ENCODE measurements at places on chromosomes 16 and 17.
A peak's percentile ranks its signal among the peaks of the same experiment; 100 is the strongest.

- DNase-seq: no peak
Measured at GRCh38 chr17:4544951-4545216, 10.3 kb downstream of the MYBBP1A start.

GRCh38 chr17:1260770-1261161, 9.5 kb upstream of the BHLHA9 start:
- DNase-seq: no peak

DNA sequence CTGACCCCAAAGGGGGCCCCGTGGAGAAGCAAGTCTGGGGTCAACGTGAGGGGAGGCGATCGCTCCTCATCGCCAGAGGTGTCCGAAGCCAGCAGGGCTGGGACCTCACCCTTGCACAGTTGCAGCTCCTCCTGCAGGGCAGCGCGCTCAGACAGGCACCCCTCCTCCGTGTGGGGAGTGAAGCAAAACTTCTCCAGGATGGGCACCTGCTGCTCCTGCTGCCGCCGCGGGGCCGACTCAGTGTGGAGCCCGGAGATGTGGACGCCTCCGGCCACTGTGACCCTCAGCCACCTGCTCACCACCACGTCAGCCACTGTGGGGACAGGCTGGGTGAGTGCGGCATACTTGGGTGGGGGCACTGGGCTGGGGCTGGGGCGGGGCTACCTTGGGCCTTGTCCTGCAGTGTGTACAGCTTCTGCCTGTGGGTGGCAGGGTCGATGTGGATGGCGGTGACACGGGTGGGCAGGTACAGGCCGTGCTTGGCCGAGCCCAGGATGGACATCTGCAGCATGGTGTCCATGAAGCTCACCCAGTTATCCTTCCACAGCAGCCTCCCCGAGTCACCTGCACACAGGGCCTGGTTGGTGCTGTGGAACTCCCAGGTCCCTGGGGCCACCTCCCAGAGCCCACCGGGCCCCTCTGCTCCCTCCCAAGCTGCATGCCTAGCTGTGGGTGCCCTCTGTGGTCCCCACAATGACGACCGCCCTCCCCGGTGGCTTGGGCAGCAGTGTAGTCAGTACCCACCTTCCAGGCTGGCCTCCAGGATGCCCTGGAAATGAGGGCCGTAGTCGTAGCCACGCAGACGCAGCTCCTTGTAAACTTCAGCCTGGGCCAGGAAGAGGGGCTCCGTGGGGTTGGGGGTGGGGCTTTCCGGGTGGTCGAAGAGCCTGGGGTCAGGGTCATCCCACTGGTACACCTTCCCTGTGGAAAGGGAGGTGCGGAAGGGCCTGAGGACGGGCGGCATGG, 10.8 kb downstream of the FASN start:
- DNase-seq: no peak

DNA sequence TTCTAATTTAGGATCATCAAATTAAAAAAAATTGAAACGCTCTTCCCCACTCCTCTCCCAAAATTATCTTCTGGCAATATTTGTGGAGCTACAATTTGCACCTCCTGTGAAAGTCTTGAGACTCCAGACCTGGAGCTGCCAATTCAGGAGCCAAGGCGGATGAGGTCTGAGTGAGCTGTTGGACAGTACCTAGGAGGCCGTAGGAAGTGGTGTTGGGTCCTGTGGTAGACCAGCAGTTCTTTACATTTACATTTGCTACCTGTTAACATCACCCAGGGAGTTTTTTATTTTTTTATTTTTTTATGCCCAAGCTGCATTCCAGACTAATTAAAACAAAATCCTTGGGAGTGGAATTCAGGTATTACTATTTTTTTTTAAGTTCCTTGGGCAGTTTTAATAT, 271.0 kb downstream of the PHKB start:
- no peak for DNase-seq

DNA sequence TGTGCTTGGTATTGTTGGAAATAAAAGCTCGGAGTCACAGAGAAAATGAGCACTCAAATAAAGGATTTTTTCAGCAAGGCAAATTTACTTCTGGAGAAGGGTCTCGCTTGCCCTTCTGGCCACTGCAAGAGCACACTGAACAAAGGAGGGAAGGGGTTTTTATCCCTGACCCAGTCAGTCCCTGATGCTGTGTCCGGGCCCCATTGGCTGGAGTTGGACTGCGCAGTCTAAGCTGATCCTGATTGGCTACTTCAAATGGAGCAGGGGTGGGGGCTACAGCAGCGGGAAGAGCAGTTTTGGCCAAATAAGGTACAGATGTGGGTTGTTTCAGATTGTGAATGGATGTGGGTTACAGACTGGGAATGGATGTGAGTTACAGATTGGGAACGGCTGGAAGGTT, 4.3 kb upstream of the NLRP1 start:
- DNase-seq: no peak

GRCh38 chr17:81398176-81398831, 3.0 kb downstream of the BAHCC1 start:
- DNase-seq: no peak

DNA sequence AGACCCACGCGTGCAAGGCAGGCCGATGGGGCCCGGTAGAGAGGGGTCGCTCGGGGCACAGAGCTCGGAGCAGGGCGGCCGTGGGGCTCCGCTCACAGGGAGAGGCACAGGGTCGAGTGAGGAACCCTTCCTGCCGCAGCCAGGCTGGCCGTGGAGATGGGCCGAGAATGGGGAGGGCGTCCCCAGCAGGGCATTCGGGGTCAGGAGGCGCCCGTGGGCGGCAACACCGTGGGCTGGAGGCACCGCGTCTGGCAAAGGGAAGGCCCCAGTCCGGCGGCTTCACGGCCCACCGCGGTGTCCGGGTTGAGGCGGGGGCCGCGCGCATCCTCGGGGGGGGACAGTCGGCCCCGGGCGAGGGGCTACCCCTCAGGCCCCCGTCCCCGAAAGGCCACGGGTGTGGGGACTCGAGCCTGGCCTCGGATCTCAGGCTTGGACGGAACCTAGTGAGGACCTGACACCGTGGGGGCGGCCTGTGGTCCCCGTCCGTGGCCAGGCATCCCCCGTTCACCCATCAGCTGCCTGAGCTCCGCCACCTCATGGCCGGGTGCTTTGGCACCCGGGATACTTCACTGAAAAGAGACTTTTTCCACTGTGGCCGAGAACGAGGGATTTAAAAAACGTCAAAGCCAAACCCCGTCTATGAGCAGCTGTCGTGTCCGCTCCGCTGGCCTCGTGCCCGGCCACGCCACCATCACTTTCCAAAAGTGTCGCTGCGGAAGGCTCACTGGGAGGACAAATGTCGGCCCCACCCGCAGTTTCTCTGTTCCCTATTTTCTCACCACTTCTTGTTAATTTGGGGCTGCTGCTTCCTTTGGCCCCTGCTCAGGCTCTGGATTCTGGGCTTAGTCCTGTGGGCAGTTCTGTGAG, 73.6 kb downstream of the METRNL start:
- DNase-seq: no peak

- DNase-seq: no peak
Measured at GRCh38 chr16:54957403-54958166, 26.9 kb downstream of the IRX5 start.

GRCh38 chr16:84957192-84957591, 54.1 kb downstream of the ZDHHC7 start:
- no peak for DNase-seq

DNA sequence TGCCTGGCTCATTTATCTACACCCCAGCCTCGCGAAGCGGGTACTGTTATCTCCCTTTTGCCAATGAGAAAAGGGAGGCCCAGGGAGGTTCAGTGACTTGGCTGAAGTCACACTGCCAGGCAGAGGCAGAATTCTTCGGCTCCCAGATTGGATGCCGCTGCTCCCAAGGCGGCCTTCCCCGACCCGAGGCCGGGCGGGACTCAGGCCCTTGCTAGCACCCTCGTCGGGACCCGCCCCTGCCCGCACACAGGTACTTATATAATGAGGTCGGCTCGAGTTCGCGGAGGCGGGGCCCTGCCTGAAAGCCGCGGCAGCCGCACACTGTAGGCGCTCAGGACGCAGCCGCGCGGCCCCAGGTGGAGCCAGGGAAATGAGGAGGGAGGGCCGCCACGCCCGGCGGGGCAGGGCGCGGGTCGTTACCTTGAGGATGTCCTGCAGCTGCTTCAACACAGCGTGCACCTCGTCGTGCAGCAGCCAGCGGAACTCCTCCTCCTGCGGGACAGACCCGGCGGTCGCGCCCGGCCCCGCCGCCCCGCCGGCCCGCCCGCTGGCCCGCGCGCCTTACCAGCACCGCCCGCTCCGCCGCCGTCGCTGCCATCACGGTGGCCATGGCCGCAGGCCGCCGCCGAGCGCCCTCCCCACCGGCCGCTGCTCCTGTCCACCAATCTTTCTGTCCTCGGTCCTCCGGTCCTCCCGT, at the start of gene ROGDI:
TSS of gene ROGDI (minus strand) at position 672 of the 697 bp plus-strand sequence. CDS start at position 610, 62 bp downstream.
- DNase-seq: peak; percentile 86

DNA sequence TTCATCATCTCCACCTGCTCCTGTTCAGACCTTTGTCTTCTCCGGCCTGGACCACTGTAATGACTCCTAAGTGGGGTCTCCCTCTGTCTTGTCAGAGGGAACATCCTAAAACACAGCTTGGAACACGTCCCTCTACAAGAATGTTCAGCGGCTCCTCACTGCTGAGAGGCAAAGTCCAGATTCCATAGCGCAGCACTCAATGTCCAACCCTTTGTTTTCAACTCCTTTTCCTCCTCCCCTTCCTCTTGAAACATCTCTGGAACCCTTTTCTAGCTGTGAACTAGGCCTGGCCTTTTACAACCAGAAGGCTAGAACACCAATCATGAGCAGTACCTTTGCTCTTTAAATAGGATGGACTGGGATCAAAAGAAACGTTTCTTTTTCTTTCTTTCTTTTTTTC, 914 bp downstream of the C17orf50 start:
- DNase-seq: no peak

DNA sequence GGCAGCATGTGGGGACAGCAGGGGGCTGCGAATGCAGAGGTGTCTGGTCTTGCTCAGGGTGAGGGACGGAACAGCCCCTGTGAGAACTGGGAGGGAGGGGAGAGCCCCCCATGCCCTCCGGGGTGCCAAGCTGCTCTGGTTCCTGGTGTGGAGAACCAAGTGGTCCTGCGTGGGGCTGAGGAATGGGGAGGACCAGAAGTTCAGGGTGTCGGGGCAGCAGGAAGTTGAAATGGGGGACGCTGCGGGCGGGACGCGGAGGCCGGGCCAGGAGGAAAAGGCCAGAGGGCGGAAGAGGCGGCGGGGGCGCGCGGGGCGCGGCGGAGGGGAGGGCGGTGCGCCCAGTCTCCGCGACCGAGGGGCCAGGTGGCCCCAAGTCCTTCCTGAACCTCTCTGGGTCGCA, 3.6 kb downstream of the ALDH3A1 start:
- no peak for DNase-seq

- DNase-seq: no peak
Measured at GRCh38 chr17:3923466-3924190, 7.4 kb upstream of the P2RX1 start.

GRCh38 chr16:66925322-66925840, at the start of gene RRAD:
RRAD (minus strand) TSS chr16:66925535; CDS start chr16:66925179, 356 bp downstream.
- DNase-seq: no peak

- no peak for DNase-seq
Measured at GRCh38 chr17:41781404-41782110, 5.0 kb downstream of the JUP start.

GRCh38 chr17:21250854-21251253, 2.4 kb downstream of the NATD1 start:
- DNase-seq: no peak

DNA sequence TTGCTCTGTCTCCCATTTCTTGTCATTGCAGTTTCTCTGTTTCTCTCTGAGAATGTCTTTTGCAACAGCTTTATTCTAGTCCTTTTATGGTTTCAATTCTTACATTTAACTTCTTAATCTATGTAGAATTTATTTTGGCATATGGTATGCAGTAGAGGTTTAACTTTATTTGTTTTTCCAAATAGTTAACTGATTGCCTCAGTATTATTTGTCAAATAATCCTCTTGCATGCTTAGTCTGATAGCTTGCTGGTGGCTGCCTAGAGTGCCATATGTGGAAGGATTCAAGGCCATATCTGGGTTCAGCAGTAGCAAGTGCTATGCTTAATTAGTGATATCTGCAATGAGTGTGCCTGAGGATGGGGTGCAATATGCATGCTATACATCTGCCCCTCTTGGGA, 6.9 kb downstream of the SNTB2 start:
- DNase-seq: no peak

Data from effector memory CD4-positive, alpha-beta T cell (primary cell).